Eye (tissue), 1 donor: ENCODE measurements at places on chromosomes 6 and 20.

DNA sequence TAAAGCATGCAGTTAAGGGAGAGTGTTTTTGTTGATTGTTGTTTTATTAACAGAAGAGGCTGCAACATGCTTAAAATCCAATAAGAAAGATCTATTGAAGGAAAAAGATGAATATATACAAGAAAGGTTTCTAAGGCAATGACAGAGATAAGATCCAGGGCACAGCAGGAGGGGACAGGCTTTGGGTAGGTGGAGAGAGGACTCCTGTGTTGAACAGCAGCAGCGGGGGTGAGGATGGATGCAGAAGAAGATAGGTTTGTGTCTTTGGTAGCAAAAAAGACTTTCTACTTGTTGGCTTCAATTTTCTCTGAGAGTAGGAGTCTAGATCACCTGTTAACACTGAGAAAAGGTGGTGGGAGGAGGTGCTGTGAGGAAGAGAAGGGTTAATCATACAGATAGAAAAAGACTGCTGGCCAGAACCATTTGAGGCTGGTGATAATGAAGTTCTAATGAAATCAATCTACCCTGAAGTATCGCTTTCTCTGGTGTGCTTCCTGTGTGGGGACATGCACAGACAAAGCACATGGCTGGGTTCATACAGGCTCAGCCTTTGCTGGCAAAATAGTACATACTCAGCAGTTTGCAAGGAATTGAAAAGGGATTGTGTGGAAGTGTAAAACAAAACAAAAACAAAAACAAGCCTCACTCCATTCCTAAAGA, 17.2 kb upstream of the DST start:
- DNase-seq = no peak

- peak; percentile 49 for DNase-seq
These were observed 161.4 kb downstream of the CLIC5 start for GRCh38 chr6:45854149-45854742.

DNA sequence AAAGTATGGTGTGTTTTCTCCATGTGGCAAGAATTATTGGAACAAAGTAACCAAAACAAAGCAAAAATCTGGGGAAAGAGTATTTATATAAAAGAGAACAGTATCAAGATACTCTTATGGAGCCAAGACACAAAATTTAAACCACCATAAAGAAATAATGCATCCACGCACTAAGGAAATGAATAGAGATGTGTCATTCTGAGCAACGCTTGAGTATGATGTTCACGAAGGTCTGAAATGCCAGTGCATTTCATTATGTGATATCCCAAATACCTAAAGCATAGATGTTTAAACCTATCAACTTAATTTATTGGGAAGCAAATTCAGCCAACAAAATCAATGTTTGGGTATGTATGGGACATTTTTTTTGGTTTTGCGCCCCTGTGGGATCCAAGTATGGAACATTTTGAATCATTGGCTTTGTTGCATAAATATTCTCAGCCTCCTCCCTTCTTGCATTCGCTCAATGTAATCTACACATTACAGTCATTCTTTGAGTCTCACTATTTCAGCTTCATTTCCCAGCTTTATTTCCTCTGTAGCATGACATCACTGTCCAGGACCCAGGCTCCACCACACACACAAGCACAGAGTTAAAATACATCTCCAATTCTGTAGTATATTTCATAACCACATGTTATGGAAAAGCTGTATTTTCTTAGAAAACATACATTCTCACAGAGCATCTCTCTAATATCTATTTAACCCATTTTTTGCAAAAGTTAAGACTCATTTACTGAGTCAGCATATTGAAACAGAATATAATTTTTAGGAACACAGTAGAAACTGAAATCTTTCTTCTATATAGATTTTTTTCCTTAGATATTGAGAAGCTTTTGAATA, 11.6 kb upstream of the MOXD1 start:
- no peak for DNase-seq

DNA sequence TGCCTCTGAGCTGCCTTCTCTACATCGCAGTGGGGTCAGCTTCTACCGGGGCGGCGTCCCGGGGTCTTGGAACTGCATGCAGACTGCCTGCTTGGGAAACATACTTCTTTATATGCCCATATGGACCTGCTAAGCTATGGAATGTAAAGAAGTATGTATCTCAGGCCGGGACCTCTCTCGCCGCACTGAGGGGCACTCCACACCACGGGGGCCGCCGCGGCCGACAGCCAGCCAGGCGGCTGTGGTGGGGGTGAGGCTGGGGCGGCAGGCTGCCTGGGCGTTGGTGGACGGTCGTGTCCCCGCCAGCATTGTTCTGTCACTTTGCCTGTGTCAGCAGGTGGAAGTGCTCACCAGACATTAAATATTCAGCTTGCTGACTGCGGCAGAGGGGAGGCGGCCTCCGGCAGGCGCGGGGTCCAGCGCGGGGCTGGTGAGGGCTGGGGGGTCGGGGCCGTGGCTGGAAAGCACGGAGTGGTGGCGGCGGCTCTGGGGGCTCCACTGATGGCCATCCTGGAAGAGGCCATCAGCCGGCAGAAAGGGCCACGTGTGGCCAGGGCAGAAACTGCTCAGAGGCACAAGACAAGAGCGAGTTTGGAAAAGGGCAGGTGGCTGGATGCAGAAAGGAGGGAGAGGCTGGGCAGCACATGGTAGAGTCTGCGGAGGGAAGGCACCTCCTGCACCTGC, 78.6 kb upstream of the GATA5 start:
- DNase-seq = no peak

DNA sequence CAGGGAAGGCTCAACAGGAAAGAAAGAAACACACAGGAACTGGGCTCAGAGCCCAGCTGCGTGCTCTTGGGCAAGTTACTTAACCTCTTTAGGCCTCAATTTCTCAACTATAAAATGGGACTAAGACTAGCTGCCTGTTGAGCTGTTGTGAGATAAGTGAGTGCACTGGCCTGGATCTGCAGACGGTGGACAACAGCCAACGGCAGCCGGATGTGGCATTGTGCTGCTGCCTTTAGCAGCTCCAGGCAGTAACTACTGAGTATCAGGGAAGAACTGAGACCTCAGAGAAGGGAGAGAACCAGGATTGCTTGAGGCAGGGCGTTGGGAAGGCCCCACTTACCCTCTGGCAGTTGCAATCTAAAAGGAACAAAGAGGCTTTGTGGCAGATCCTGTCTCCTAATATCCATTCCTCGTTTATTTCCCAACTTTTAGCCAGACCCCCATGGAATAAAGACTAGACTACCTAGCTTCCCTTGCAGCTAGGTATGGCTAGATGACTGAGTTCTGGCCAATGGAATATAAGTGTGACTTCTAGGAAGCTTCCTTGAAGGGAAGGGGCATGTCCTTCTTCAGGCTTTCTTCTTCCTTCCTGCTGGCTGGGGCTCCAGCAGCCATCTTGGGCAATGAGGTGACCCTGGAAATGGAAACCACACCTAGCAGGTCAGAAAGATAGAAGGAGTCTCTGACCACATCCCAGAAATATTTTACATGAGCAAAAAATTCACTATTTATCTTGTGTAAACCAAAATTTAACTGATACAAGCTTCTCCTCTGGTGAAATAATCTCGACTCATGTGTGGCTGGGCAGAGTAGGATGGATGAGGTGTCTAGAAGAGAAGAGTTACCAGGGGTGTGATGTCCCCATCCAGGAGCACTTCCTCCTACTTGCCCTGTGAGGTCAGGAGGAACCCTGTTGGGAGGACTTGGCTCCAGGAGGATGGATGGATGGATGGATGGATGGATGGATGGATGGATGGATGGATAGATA, 67.6 kb downstream of the MRPL14 start:
- no peak for DNase-seq

- peak; percentile 89 for DNase-seq
These were observed 530 bp upstream of the NEDD9 start for GRCh38 chr6:11232770-11233626.
